ENCODE measurements at places on chromosomes 7 and 10.

DNA sequence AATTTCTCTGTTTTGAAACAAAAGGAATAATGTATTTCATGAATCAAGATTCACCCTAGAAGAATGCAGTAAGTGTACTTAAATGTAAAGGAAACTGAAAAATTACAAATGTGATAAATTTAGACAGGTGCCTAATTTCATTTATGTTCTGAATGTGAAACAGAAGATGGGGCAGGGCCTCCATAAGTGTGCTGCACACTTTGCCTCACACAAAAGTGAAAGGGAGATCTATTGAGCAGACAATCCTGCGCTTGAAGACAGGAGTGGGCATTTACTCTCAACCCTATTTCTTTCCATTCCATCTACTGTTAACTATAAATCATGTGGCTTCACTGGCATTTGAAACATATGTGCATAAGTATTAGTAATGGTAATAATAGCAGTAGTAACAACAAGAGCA is 36.2 kb downstream of the GNG11 start:
- DNase-seq, result no peak

GRCh38 chr10:4844864-4845263 is 18.9 kb downstream of the AKR1E2 start:
- no peak for DNase-seq

DNA sequence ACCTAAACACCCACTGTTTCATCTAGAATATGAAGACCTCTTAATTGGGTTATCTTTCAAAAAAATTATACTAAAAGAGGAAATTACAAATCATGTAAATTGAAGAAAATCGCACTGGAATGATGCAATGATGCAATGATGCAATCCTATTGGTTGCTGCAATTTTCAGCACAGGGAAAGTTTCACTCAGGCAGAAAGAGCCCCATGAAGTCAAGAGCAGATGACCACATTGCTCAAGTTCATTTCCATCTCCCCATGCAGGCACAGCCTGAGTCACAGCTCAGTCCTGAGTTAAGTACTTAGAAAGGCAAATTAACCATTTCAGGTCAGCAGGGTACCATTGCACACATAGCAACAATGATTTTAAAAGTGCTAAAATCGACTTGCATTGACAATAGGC is 180.3 kb upstream of the MYO3A start:
- DNase-seq, result no peak

DNA sequence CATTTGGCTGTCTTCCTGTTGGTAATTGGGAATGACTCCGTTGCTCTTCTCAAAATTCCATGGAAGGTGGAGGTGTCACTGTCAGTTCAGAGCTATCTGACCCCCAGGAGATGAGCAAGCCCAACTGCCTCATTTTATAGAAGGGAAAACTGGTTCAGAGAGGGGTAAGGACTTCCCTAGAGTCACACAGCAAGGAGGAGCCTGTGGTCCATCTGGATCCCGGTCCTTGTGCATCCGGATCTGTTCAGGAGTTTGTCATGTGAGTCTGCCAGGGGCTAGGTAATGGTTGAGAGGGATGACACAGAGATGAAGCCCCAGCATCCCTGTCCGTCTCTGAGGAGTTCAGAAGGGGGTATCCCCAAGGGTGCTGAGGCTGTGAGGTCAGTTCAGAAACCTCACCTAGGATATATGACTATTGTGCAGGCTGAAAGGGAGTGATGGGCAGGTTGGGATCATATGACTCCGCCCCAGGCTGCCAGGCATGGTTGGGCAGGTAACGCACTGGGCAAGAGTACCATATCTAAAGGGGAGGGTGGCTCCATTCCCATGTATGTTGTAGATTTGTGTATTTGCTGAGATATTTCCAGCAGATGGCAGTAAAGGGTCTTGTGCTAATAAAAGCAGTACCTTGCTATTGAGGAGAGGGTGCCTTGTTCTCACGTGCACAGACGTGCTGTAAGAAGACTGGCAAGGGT is 16.0 kb upstream of the SLC29A3 start:
- no peak for DNase-seq

DNA sequence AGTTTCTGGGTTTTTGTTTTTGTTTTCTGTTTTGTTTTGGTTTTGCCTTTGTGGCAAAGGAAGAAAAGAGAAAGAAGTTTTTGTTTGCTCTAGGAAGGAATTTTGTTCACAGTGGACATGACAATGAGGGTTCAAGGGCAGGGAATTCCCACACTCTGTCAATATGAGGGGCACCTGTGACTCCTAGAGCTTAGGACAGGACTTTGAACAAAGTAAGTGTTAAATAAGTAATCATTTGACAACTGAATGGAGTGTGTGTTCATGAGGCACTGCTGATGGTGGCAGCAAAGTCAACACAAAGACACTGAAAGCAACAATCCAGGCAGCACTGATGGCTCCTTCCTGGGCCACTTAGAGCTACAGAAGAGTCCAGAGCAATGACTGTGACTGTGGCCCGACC is 1381.1 kb upstream of the LRRTM3 start:
- DNase-seq, result no peak

- peak; percentile 52 for DNase-seq
Measured at GRCh38 chr7:148700661-148701064, 2.0 kb downstream of the CUL1 start.

DNA sequence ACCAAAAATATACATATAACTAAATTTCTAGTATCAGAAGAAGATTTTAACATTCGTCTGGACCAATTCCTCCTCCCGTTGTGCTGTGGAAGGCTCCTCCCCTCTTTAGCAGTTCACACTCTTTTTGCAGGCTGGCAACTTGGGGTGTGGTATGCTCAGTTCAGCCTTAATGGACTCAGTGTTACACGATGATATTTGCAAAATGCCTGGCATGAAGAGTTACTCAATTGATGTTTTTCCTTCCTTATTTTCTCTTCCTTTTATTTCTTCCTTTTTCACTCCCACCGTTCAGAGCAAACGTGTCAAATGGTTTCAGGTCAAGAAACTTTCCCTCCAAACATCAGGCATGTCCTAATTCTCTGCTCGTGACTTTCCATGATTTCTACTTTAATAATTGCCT is 248.3 kb downstream of the PHF14 start:
- DNase-seq, result no peak

GRCh38 chr10:14016011-14016536 is 314.6 kb downstream of the FRMD4A start:
- DNase-seq, result no peak

- peak; percentile 86 for DNase-seq
Measured at GRCh38 chr10:22436893-22437619, 91.8 kb downstream of the SPAG6 start.

GRCh38 chr7:75866489-75867389 is 12.1 kb upstream of the RHBDD2 start:
- DNase-seq, result peak; percentile 65

GRCh38 chr7:101843293-101844271 is 26.2 kb downstream of the CUX1 start:
- DNase-seq, result no peak

GRCh38 chr10:87608756-87609155 is 50.9 kb upstream of the PAPSS2 start:
- no peak for DNase-seq

DNA sequence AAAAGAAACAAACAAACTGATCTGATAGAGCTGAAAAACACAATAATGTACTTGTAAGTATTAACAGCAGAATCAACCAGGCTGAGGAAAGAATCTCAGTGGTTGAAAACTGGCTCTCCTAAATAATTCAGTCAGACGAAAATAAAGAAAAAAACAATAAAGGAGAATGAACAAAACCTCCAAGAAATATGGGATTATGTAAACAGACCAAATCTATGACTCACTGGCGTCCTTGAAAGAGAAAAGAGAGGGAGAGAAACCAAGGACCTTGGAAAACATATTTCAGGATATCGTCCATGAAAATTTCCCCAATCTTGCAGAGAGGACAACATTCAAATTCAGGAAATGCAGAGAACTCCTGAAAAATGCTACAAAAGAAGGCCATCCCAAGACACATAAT is 62.9 kb downstream of the FBXL13 start:
- DNase-seq, result no peak

GRCh38 chr7:92699560-92699959 is 109.4 kb upstream of the FAM133B start:
- no peak for DNase-seq

GRCh38 chr10:132441818-132442524 is 45.0 kb downstream of the PWWP2B start:
- no peak for DNase-seq

DNA sequence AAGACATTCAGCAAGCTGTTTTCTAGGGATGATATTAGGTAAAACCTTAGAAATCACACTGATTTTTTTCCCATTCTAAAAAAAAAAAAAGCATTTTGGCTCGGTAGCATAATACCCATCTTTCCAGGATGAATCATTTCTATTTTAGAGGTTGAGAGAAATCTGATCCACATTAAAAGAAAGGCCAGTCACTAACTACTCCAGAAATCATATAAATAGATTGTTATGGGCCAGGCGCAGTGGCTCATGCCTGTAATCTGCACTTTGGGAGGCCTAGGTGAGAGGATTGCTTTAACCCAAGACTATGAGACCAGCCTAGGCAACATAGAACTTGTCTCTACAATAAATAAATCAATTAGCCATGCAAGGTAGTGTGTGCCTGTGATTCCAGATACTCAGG is 164.3 kb downstream of the BAMBI start:
- DNase-seq, result no peak

DNA sequence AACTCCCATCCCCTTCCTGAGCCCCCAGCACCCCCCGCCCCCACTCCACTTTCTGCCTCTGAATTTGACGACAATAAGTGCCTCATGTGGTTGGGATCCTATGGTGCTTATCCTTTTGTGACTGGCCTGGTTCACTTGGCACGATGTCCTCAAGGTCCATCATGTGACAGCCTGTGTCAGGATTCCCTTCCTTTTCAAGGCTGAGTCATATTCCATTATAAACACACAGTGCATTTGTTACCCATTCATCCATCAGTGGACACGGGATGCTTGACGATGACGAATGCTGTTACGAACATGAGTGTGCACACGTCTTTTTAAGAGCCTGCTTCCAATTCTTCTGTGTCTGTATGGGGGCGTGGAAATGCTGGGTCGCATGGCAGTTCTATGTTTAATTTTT is 26.7 kb downstream of the SHH start:
- no peak for DNase-seq

GRCh38 chr10:92242910-92243671 is 47.8 kb downstream of the CPEB3 start:
- DNase-seq, result peak; percentile 43

DNA sequence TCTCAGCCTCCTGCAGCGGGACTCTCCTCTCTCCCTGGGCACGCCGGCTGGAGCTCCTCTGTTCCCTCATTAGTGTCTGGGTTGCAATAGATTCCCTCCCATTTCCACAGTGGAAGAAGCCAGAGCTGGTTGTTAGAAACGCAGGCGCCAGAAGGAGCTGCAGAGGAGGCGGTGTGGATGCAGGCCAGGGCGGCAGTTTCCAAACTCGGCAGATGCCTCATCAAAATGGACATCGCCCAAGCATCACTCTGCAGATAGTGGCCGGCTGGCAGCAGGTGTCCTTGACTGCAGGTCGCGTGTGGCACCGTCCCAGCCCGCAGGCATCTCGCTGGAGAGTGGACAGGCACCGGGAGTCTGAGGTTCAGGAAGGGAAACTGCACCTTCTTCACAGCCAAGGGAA is 201.8 kb downstream of the TCERG1L start:
- no peak for DNase-seq

GRCh38 chr7:47576031-47576865 is 5.7 kb downstream of the TNS3 start:
- no peak for DNase-seq

- no peak for DNase-seq
Measured at GRCh38 chr7:40843338-40843985, 708.7 kb downstream of the SUGCT start.

DNA sequence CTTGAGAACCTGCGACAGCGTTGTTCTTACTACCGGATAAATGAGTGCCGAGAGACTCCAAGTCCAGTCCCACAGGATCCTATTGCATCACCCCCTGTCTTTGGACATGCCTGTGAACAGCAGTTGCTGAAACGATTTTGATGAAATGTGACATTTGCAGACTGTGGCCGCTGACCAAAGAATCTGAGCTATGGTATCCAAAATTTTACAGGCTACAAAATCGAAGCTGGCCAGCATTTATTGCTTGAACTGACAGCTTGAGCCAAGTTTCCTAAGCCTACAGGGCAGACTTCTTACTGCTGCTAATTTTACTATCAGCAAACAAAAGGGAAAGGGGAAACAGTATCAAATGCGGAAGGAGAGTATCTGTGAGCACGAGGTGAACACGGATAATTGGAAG is 12.1 kb upstream of the NPVF start:
- DNase-seq, result no peak

GRCh38 chr10:100709146-100710082 is 36.0 kb upstream of the PAX2 start:
- DNase-seq, result peak; percentile 41

GRCh38 chr10:44478876-44479705 is 94.2 kb upstream of the CXCL12 start:
- DNase-seq, result no peak

DNA sequence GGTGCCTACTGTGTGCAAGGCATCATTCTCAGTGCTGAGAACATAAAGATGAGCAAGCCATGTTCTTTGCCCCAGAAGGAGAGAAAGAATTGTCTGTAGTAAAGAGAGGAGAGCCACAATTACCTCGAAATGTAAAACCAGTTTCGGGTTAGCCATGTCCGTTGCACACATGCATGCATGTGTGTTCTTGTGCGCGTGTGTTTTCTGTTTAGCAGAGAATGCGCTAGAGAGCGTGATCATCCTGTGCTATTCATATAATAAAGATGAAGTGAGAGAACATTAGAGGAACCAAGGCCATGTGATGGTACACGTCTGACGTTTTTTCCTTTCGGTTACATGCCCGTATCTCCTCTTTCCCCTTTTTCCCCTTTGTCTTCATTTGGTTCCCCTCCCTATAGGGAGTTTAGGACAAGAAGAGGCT is 158.2 kb downstream of the CELF2 start:
- DNase-seq, result no peak

All from nephron progenitor cell (in vitro differentiated cells).